ENCODE measurements at places on chromosomes 2 and 18. TPM values are rescaled to one million over a fixed set of nuclear protein-coding genes. Genes with fewer than 3 reads are reported as not detected.

- no peak overlapping the region for H3K27ac ChIP-seq
- H3K4me3 ChIP-seq = peak overlapping the region; percentile 70
- peaks cover 54% of the 10 kb centered on the region for H3K27me3 ChIP-seq
Measured at GRCh38 chr2:158967731-158968395, 577 bp upstream of the TANC1 start.

GRCh38 chr18:45007531-45007930 lies 326.8 kb downstream of the SETBP1 start:
- H3K4me3 ChIP-seq = no peak overlapping the region
- no peak for DNase-seq
- H3K4me1 ChIP-seq = no peaks in the 10 kb centered on the region
- no peak overlapping the region for H3K27ac ChIP-seq

GRCh38 chr2:50018292-50018691 lies 864.0 kb upstream of the FSHR start:
- no peak for DNase-seq
- no peaks in the 10 kb centered on the region for H3K4me1 ChIP-seq
- no peak overlapping the region for H3K4me3 ChIP-seq
- no peaks in the 10 kb centered on the region for H3K27me3 ChIP-seq
- no peaks in the 10 kb centered on the region for H3K36me3 ChIP-seq

- no peak overlapping the region for H3K4me3 ChIP-seq
- DNase-seq = no peak
- no peaks in the 10 kb centered on the region for H3K27me3 ChIP-seq
- no peaks in the 10 kb centered on the region for H3K36me3 ChIP-seq
- peaks cover 7% of the 10 kb centered on the region for H3K4me1 ChIP-seq
Measured at GRCh38 chr18:48624856-48625255, 86.0 kb downstream of the CTIF start.

DNA sequence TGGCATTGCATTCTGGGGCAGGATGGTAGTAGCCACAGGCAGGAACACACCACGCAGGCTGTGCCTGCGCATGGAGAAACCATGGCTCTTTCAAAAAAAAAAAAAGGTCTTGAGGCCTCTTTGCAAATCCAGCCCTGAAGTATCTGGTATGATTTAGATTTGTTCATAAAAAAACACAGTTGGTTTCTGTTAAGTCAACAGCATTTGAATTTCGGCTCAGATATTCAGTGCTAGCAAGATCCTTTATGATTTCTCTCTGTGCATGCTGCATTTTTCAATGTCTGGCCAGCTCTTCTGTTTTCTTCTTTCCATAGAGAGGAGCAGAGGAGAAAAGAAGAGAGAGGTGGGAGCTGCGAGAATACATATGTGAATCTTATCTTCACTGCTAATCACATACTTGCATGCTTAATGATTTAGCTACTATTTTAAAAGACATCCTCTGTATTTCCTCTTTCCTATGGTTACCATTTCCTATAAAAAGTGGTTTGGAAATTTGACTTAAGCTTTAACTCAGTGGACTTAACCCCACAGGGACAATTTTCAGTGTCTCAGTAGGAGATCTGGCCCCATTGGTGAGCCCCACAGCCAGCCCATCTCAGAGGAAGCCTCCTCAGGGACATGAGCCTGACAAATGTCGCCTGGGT lies 214.3 kb upstream of the APCDD1 start:
- H3K27me3 ChIP-seq = no peaks in the 10 kb centered on the region
- no peak overlapping the region for H3K27ac ChIP-seq
- no peaks in the 10 kb centered on the region for H3K4me1 ChIP-seq
- no peak overlapping the region for H3K4me3 ChIP-seq
- no peaks in the 10 kb centered on the region for H3K36me3 ChIP-seq

The ST8SIA3 gene
- total RNA-seq = 3.7 TPM

The CRACDL gene
- 0.07 TPM for total RNA-seq
